IPS-NIHi11 (cell line): ENCODE measurements at places on chromosomes 16 and 17.

DNA sequence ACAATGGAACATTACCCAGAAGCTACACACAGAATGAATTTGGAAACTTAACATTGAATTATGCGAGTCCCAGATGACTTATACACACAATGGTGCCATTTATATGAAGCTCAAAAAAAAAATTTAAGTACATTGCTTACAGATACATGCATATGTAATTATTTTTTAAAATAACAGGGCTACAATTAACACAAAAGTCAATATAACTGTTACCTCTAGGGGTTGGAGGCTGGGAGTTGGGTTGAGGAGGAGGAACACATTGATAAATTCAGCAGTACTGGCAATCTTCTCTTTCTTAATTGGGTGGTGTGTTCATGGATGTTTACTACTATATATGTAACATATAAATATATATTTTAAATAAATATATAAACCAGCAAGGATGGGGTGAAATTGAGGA, 1.1 kb downstream of the ZNF23 start:
- DNase-seq = no peak

- DNase-seq = no peak
Measured at GRCh38 chr17:75703591-75703990, 17.7 kb upstream of the ITGB4 start.

DNA sequence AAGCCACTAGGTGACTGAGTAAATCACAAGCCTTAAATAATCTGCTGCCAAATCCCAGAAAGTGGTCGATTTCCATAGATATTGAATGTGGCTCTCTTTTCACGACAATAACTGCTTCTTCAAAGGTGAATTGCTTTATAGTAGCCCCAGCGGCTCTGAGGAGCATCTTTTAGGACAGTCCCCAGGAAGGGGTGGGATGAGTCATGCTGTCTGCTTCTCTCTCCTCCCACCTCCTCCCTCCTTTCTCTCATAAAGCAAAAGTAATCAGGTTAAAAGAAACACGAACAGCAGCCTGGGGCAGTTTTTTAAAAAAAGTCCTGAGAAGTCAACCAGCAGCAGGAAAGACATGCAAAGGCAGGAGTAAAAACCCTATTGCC, 1.8 kb downstream of the KIAA0513 start:
- no peak for DNase-seq

- DNase-seq = peak; percentile 80
Measured at GRCh38 chr16:49856672-49857330, 889 bp upstream of the ZNF423 start.

DNA sequence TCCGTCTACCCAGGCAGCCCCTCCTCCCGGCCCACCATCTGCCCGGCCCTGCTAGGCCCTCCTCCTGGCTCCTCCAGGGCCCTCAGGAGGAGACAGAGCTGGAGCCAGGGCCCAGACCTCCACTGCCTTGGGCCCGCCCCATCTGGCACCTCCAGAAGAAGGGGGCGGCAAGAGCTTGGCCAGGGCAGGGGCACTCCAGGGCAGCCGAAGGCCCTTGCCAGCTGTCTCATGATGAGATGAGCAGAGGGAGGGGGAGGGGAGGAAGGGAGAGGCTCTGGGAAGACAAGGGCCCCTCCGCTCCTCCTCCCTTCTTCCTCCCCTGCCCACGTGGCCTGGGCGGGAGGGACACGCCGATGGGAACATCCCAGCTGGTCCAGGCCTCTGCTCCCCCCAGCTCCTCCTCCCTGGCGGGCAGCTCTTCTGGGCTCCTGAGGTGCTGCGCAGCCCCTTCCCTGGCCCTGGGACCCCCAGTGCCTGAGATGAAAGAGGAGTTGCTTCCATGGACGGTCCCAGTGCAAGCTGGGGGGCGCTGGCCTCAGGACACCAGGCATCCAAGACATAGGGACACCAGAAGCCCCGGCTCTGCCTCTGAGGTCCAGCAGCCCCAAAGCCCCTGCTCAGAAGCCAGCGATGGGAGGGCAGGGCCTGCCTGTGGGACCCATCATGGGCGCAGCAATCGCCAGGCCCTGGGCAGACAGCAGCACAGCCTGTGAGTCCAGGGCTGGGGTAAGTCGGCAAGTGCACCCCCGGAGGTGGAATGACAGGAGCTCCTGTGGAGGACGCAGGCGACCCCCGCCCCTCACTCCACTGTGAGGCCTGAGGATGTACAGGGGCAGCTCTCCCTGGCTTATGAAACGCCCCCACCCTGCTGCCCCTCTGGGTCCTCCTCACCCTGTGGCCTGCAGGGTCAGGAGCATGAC, 23.6 kb upstream of the ENPP7 start:
- DNase-seq = no peak

DNA sequence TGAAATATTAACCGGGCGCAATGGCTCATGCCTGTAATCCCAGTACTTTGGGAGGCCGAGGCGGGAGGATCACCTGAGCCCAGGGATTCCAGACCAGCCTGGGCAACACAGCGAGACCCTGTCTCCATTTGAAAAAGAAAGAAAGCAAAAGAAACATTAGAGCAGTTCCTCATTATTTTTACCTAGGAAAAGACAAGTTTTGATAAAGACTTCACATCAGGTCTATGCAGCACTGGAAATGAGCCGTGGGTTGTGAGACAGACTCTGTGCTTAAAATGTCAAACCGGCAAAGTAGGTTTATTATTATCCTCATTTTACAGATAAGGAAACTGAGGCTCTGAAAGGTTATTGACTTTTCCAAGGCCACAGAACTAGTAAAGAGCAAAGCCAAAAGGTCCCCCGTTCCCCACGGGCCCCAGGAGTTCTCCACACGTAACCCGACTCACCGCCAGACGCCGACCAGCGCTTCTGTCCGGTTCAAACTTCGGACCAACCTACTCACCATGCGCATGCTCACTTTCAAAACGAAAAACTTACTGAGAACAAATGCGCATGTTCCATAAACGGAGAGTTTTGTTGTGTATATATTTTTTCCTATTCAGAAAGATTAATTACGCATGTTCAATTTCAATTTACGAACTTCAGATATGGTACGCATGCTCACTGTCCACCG, 356 bp downstream of the TUBD1 start:
- peak; percentile 73 for DNase-seq

- no peak for DNase-seq
Measured at GRCh38 chr17:45093444-45094110, 32.5 kb downstream of the NMT1 start.
